ENCODE measurements at places on chromosomes 2 and 18.
A peak's percentile ranks its signal among the peaks of the same experiment; 100 is the strongest.

GRCh38 chr2:109053716-109054115 is 64.7 kb upstream of the EDAR start:
- DNase-seq = no peak

DNA sequence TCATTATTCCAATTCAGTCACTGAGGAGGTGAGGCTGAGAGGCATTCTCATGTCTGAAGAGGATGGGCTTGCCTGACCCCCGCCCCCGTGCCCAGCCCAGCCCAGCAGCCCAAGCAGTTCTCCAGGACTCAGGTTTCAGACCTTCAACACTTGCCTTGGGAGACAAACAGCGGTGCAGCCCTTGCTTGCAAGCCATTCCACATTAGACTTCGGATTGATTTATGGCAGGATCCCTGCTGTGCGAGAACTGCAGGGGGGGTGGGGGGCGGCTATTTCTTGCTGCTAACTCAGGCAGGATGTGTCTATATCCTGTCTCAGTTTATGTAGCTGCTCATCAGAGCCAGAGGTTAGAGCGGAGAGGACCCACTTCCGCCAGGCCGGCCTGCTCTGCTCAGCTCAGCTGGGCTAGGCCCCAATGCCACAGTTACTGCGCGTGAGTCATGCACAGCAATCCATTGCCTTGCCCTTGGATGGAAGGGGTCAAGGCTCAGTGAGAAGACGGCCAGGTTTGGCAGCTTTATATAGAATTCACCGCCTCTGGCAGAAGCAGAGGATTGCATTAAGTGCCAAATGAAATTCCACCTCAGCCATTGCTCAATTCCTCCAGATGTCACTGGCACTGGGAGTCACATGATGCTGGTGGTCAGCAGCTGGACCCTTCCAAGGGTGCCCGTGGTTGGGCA is 1.8 kb downstream of the GYPC start:
- DNase-seq = peak; percentile 96

- DNase-seq = no peak
Observed at GRCh38 chr2:185188656-185189055, 549.9 kb upstream of the FSIP2 start.

DNA sequence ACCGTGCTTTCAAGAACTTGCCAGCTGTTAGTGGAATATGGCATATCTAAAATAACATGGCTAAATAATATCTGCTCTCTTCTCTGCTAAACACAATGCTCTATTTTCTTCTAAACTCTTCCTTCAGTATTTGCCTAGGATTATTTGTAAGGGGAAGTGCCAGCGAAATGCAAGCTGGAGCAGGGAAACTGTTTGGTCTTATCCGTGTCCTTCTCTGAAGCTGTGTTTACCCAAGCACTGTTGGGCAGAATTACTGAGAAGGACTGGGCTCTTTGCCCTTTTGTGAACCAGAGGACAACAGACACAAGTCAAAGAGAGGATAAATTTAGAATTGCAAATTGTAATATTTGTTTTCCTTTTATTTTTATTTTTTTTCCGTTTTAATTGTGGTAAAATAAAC is 23.6 kb downstream of the CPO start:
- no peak for DNase-seq

DNA sequence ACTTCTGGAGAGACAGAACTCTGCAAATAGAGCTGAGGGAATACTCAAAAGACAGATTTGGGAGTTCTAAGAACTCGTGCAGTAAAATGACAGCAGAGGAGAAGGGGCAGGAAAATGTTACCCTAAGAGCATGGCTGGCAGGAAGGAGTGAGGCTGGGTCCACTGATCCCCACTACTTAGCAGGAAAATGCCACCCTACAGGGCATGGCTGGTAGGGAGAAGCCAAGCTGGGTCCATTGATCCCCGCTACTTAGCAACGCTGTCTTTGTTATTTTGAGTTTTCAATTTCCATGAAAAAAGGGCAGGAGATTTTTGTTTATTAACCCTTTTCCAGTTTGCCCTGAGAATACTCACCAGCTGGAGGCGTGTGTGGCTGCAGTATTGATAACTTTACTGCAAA is 100.3 kb upstream of the TMEM200C start:
- no peak for DNase-seq

DNA sequence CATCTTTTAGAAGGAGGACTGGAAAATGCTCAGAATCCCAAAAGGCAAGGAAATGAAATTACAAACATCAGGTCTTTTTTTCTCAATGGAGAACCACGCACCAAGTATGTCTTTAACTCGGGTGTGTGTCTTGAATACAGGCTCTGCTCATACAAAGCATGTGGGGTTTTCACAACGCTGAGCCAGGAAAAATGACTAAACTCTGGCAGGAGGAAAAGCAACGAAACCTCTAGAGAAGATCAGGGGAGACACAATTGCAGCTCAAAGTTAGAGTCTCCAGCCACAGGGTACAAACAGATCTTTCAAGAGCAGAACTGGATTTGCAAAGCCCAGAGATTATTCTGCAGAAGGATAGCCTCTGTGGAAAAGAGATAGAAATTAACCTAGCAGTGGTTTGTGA is 42.8 kb upstream of the TPO start:
- DNase-seq = no peak

- no peak for DNase-seq
Observed at GRCh38 chr2:74639550-74639949, 8.6 kb downstream of the M1AP start.

- no peak for DNase-seq
Observed at GRCh38 chr18:6396847-6397246, 17.9 kb downstream of the L3MBTL4 start.

- DNase-seq = no peak
Observed at GRCh38 chr2:187084524-187084923, 235.6 kb upstream of the ZSWIM2 start.

DNA sequence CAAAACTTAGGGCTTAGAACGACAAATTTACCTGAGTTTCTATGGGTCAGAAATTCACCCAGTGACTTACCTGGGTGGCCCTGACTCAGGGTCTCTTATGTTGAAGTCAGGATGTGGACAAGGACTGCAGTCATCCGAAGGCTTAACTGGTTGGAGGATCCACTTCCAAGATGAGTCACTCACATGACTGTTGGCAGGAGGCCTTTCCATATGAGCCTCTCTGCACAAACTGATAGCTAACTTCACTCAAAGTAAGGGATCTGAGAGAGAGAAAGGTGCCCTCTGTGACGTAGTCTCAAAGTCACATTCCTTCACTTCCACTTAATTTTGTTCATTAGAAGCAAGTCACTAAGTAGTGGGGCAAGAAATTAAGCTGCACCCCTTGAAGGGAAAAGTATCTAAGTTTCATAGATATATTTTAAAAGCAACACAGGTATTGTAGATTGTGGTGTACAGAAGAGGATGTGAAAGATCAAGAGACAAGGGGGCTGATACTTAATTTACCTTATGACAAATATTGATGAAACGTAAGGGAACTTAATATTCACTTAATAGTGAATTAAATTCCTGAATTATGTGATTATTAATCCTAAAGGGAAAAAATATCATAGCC is 48.4 kb downstream of the TANK start:
- DNase-seq = peak; percentile 77

- DNase-seq = peak; percentile 83
Observed at GRCh38 chr2:106147159-106147558, 46.9 kb downstream of the UXS1 start.

GRCh38 chr2:28325173-28325566 is 67.5 kb upstream of the FOSL2 start:
- DNase-seq = no peak

DNA sequence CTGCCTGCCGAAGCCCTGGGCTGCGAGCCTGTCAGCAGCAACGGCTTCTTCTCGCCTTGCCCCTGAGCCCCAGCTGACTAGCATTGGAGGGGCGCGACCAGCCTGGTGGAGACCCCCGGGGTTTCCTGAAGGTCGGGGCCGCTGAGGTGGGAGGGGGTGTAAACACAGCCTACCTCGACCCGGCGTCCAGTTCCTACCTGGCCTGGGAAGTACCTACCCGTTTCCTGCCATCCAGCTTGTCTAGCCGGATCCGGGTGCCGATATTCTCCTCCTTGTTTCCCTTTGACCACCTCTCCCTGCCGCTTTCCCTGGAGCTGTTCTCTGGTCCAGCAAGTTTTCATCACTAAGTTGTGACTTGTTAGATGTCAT is 511 bp downstream of the MOB4 start:
- peak; percentile 20 for DNase-seq

GRCh38 chr2:10864861-10865636 is 46.7 kb upstream of the KCNF1 start:
- no peak for DNase-seq

DNA sequence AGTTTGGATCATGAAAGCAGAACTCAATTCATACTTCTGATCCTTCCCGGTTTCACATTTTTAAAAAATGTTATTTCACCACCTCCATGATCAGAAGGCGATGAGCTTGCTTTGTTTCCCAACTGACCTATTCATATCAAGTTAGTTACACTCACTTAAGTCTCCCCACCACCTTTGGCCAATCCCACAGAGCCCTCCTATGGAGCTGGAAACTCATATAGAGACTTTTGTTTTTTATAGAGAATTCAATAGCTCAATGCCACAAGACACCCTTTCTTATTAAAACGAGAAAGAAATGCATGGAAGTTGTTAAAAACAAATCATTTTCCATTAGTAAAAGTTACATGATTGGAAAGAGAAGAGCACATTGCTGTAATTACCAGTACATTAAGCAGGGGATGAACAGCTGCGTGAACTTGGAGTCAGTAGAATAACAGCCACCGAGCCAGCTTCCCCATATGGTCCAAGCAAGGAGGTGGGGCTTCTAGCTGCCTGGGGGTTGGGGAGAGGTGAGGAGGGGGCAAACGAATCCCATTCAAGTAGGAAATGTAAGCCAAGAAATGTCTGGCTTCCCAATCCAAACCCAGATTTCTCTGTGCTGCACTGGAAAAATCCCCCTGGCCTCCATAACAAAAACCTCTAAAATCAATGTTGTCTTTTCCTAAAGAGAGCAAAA is 614.5 kb downstream of the IRS1 start:
- DNase-seq = no peak

DNA sequence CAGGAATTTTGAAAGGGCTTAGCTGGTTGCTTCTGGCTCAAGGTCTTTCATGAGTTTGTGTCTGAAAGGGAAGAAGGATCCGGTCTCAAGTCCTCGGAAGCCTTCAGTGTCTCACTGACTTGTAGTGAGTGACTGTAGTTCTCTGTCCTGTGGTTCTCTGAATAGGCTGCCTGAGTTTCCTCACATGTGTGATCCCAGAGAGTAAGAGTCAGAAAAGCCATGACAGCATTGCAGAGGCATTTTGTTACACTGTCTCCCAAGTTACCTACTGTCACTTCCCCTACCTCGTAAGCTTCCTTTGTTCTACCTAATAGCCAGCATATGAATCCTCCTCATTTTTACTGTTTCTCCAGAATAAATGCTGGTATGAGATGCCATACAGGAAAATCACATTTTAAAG is 709.1 kb upstream of the CHAC2 start:
- peak; percentile 47 for DNase-seq

DNA sequence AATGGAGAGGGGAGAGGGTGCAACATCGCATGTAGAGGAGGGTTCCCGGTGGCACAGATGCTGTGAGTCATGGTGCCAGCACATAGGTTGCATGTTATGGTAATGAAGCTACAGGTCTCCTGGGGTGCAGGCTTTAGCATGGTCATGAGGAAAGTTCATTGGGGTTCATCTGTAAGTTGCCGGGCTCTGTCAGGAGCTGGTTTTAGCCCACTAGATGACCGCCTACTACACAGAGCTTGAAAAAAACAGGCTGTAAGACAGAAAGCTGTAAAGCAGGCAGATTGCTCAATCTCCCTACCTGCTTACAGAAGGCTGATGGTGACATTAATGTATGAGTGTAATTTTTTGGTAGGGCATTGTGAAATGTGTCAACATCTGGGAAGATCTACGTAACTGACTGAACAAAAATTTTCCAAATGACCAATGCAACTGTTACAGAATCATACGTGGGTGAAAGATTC is 23.9 kb downstream of the DYSF start:
- DNase-seq = no peak

GRCh38 chr2:28348149-28348567 is 44.5 kb upstream of the FOSL2 start:
- DNase-seq = no peak

DNA sequence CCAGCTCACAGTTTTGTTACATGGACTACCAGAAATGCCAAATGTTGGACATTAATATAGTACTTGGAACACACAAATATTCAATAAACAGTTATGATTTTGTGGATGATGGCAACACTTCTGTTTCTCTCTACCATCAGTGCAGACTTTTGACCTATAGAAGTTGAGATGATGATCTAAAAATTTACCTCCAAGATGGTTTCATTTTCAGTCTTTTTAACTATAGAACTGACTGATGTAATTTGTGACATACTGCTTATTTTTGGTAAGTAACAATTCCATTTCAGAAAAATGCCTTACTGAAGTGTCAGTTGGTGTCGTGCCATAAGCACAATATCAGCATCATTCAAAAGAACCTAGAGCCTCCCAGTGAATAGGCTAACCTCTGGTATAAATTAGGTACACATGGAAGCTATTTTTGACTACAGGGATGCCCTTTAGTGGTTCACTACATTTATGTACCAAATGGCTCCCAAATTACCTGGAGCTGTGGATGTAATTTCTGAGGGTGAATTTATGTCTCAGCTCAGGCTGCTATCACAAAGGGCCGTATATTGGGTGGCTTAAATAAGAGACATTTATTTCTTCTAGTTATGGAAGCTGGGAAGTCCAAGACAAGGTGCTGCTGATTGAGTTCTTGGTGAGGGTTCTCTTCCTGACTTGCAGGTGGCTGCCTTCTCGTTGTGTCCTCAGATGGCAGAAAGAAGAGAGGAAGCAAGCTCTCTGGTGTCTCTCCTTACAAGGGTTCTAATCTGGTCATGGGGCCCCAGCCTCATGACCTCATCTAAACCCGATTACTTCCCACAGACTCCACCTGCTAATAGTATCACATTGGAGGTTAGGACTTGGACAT is 66.5 kb downstream of the ALPK2 start:
- DNase-seq = no peak

- DNase-seq = peak; percentile 46
Observed at GRCh38 chr18:10379522-10379921, 74.9 kb upstream of the APCDD1 start.

- DNase-seq = peak; percentile 44
Observed at GRCh38 chr18:42182728-42183700, 228.0 kb downstream of the PIK3C3 start.

DNA sequence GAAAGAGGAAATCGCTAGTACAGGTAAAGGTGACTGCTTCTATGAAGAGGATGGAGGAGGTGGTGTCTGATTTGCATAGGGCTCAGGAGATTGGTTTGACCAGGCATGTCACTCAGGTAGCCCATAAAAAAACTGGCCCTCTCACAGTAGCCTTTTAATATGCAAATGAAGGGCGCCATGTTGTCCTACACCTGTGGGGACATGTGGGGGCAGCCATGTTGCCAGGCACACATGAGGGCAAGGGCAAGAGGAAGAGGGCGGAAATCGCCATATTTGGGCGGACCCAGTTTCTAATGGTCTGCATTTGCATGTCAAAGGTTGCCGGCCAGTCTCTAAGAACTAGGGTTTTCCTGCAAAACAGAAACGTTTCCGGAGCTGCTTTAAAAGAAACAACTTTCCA is 1330.6 kb downstream of the DSC3 start:
- DNase-seq = no peak

GRCh38 chr2:149872638-149873150 is 285.1 kb upstream of the MMADHC start:
- DNase-seq = no peak

- peak; percentile 54 for DNase-seq
Observed at GRCh38 chr2:80326214-80326613, 21.7 kb upstream of the LRRTM1 start.
